Fibroblast of upper back skin (primary cell): ENCODE measurements at places on chromosomes 2 and 18.

GRCh38 chr2:177689623-177690022, 297.1 kb downstream of the AGPS start:
- DNase-seq, result no peak

- no peak for DNase-seq
These were observed 68.9 kb upstream of the BOD1L2 start for GRCh38 chr18:57077786-57078552.

DNA sequence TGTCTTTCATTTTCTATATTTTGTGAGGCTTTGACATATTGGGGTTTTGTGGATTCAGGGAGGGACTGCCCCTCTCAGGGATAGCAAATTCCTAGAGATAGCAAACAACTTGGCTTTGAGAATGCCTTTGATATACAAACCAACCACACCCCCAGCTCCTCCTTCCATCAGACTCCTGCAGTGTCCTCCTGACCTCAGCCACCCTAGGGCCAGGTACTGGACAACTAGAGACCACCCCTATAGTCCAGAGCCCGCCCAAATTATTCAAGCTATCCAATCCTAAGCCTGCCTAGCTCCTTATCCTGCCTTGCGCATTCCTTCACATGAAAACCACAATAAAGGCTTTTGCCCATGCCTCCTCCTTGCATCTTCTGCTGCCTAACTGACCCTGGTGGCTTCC, 22.9 kb upstream of the STAM2 start:
- no peak for DNase-seq

- no peak for DNase-seq
These were observed 162.2 kb upstream of the TACR1 start for GRCh38 chr2:75361486-75361885.

DNA sequence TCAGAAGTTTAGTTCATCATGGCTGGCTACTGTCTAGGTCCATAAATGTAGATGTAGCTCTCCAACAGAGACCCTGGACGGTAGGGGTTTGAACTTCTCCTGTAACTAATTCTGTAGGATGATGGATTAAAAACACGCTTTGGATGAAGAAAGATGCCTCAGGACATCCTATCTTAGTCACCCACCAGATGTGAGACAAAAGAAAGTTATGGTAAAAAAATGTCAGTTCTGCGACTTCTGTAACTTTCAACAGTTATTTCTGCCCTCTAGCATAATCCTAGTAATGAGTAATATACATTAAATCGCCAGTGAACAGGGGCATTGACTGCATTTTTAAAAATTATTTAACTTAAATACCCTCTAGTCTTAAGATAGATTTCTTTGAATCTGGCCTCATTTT, 210.1 kb upstream of the LRATD1 start:
- DNase-seq, result peak; percentile 37

GRCh38 chr2:203732092-203732952, 25.9 kb downstream of the CD28 start:
- no peak for DNase-seq

GRCh38 chr18:47215554-47216138, 35.8 kb downstream of the SKOR2 start:
- peak; percentile 60 for DNase-seq
